ENCODE measurements at places on chromosomes 3 and 15.
A peak's percentile ranks its signal among the peaks of the same experiment; 100 is the strongest.

DNA sequence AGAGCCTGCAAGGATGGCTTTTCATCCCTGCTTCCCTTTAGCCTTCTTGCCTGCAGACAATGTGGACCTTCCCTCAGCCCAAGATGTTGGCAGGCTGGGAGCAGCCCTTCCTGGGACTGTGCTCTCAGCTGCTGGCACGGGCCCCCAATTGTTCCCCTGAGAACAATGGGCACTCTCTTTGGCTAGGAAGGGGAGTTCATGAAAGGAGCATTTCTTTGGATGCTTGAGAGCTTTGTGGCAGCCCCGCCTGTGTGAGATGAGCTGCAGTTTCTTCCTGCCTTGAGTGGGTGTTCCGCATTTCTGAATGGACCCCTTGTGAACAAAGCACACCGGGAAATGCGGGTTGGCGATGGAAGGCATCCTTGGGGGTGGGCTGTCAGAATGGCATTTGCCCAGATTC is 35.0 kb upstream of the BSN start:
- no peak for DNase-seq

- no peak for DNase-seq
Measured at GRCh38 chr15:83318861-83319415, 34.5 kb upstream of the BNC1 start.

GRCh38 chr3:152405915-152406802 is 137.4 kb downstream of the MBNL1 start:
- DNase-seq, result peak; percentile 79

DNA sequence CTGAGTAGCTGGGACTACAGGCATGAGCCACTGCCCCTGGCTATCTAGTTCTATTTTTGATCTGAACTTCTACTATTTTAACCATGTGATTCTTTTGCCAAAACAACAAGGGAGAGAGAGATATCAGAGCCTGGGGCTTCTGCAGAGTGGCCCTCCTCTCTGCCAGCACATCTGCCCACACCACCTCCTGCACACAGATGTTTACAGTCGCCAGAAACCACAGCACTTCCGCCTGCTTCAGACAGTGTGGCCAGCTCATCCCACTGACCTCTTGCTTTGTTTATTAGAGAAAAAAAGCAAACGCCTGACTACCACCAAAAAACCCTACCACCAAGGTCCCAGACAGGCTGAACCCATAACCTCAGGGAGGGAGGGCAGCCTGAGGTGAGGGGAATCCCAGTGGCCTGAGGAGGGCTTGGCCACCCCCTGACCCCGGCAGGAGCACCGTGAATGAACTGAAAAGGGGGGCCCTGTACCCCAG is 85.9 kb upstream of the ABHD2 start:
- DNase-seq, result peak; percentile 91
